ENCODE measurements at places on chromosomes 11 and 22. TPM values are rescaled to one million over a fixed set of nuclear protein-coding genes. Genes with fewer than 3 reads are reported as not detected.

- H3K4me1 ChIP-seq = no peaks in the 10 kb centered on the region
- DNase-seq = no peak
- no peak overlapping the region for H3K27ac ChIP-seq
Measured at GRCh38 chr11:70710192-70710591, 311.9 kb downstream of the CTTN start.

DNA sequence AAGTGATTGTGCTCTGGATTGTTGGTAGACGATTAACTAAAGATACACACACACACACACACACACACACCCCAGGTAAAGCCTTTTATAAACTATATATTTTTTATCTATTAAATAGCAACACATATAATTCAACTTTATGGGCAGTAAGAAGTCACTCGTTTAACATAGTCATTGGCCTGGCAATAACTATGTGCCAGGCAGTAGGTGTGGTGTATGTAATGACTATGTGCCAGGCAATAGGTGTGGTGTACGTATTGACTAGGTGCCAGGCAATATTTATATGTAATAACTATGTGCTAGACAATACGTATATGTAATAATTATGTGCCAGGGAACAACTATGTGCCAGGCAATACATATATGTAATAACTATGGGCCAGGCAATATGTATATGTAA, 40.0 kb upstream of the TENM4 start:
- no peak overlapping the region for H3K4me3 ChIP-seq
- no peaks in the 10 kb centered on the region for H3K27me3 ChIP-seq
- no peak for DNase-seq
- no peaks in the 10 kb centered on the region for H3K36me3 ChIP-seq
- H3K4me1 ChIP-seq = no peaks in the 10 kb centered on the region

The HBB gene
- total RNA-seq = 0.61 TPM

The PGGHG gene
- 304 TPM for total RNA-seq

DNA sequence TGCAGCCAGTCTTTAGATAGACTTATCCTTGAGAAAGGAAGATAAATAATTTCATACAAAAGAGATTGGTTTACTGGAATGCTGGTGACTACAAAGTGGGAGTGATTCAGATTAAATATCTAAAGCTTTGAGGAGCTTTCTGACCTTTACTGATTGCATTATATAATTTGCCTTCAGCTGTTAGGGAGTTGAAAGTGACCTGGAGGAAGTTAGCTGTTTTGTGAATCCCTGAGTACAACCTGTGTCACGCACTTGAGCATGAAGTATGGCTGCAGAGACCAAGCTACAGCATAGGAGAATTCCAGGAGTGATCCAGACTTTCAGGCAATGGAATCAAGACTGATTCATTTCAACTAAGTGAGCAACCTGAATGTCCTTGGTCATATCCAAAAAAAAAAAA, 1848.3 kb upstream of the RAG2 start:
- H3K27me3 ChIP-seq = no peaks in the 10 kb centered on the region
- no peaks in the 10 kb centered on the region for H3K4me1 ChIP-seq
- H3K27ac ChIP-seq = no peak overlapping the region

- no peaks in the 10 kb centered on the region for H3K4me1 ChIP-seq
- H3K27ac ChIP-seq = no peak overlapping the region
- H3K27me3 ChIP-seq = no peaks in the 10 kb centered on the region
- H3K4me3 ChIP-seq = no peak overlapping the region
- no peak for DNase-seq
Measured at GRCh38 chr11:2689651-2690575, 9.9 kb downstream of the KCNQ1OT1 start.

The VWCE gene
- 0.44 TPM for total RNA-seq

GRCh38 chr11:72037554-72038311, 39.0 kb downstream of the IL18BP start:
- H3K4me3 ChIP-seq = no peak overlapping the region
- DNase-seq = no peak
- peaks cover 67% of the 10 kb centered on the region for H3K4me1 ChIP-seq
- H3K36me3 ChIP-seq = peaks cover 18% of the 10 kb centered on the region

GRCh38 chr22:43001271-43002201, 13.4 kb downstream of the PACSIN2 start:
- H3K27me3 ChIP-seq = no peaks in the 10 kb centered on the region
- H3K27ac ChIP-seq = no peak overlapping the region
- H3K4me1 ChIP-seq = peaks cover 67% of the 10 kb centered on the region
- no peaks in the 10 kb centered on the region for H3K36me3 ChIP-seq
- H3K4me3 ChIP-seq = no peak overlapping the region
- DNase-seq = no peak

DNA sequence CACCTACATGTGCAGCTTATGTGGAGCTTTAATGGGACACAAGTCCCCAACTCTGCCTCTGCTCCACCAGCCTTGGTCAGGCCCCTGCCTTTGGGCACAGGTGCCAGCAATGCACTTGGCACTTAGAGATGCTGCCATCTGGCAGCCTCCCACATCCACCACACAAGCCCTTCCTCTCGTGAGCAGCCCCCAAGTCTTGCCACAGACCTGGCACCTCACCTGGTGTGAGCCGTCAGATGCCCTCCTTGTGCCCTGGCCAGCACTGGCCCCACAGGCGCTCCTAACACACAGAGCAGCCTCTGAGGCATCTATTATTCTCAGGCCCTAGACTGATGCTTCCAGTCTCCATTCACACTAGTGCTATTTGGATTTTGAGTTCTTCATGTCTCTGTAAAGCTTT, 24.5 kb upstream of the SERPIND1 start:
- no peak overlapping the region for H3K27ac ChIP-seq
- H3K4me1 ChIP-seq = no peaks in the 10 kb centered on the region
- no peaks in the 10 kb centered on the region for H3K27me3 ChIP-seq
- peaks cover 64% of the 10 kb centered on the region for H3K36me3 ChIP-seq

GRCh38 chr11:69018924-69019323, 5.9 kb upstream of the MRGPRF start:
- DNase-seq = no peak
- H3K4me3 ChIP-seq = no peak overlapping the region
- H3K4me1 ChIP-seq = no peaks in the 10 kb centered on the region

GRCh38 chr11:72524711-72525110, 90.4 kb upstream of the CLPB start:
- DNase-seq = no peak
- no peaks in the 10 kb centered on the region for H3K27me3 ChIP-seq
- no peaks in the 10 kb centered on the region for H3K36me3 ChIP-seq
- peaks cover 20% of the 10 kb centered on the region for H3K4me1 ChIP-seq
- no peak overlapping the region for H3K4me3 ChIP-seq
- H3K27ac ChIP-seq = no peak overlapping the region

DNA sequence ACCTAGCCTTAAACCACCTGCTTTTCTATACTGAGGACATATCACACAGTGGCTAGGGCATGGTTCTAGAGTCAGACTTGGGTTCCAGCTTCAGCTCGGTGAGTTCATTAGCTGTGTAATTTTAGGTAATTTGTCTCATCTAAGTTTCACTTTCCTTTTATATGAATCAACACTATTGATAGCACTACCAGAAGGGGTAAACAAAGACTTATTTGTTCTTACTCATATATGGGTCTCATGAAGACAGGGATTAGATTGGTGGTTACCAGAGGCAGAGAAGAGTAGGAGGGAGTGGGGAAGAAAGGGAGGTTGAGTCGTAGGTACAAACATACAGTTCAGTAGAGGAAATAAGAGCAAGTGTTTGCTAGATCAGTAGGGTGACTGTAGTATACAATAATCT, 924.7 kb downstream of the OPCML start:
- DNase-seq = no peak
- no peak overlapping the region for H3K4me3 ChIP-seq
- no peaks in the 10 kb centered on the region for H3K4me1 ChIP-seq

The APOA5 gene
- not detected for total RNA-seq

DNA sequence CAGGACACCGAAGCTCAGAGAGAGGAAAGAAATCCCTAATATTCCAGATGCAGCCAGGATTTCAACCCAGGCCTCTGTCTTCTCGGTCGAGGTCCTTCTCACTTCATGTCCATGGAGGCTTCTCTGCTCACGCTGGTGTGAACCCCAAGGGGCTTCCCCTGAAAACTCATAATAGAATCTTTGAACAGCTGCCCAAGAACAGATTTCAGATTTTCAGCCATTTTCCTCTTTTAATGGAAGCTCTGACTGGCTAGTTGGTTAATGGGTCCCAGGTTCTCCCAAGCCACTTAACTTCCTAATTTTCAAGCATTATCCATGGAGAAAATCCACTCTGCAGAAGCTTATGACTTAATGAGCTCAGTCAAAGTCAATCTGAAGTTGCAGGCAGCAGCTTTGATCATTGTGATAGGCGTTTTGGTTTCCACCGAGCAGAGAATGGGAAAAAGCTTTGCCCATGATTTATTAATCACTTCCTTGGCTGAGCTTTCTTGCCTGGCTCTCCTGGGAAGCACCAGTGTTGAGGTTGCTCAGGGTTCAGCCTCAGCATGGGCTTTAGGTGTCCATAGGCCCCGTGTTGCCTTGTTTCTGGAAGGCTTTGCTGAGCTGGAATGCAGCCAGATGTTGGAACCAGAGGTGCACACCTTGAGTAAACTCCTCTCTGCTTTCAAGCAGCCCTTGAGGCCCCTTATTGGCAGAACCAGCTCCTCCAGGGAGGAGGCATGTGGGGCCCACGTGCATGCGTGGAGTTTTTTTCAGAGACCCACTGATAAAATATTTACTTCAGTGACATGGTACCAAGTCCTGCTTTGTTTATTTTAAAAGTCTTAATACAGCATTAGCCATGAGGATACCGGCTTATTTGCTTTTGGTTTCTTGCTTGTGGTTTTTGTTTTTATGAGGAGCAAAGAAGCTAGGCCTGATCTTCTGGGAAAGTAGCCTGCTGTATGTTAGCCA, 25.5 kb downstream of the LDLRAD3 start:
- no peaks in the 10 kb centered on the region for H3K36me3 ChIP-seq
- no peak overlapping the region for H3K4me3 ChIP-seq
- DNase-seq = no peak

DNA sequence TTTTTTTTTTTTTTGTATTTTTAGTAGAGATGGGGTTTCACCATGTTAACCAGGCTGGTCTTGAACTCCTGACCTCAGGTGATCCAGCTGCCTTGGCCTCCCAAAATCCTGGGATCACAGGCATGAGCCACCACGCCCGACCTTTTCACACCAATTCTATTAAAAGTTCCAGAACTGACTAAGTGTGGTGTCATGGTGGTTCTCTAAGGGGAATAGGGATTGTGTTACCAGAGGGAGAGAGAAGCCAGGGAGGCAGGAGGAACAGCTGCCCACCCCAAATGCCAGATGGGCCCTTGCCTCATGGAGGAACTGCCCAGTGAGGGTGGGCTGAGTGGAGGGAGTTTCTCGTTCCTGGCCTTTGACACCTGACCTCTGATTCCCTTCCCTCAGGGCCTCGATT, 5.9 kb downstream of the RPS6KA4 start:
- no peak overlapping the region for H3K27ac ChIP-seq
- H3K4me1 ChIP-seq = peaks cover 8% of the 10 kb centered on the region
- no peaks in the 10 kb centered on the region for H3K27me3 ChIP-seq
- no peak for DNase-seq
- H3K36me3 ChIP-seq = peaks cover 44% of the 10 kb centered on the region

The FAM83F gene
- 0.29 TPM for total RNA-seq

DNA sequence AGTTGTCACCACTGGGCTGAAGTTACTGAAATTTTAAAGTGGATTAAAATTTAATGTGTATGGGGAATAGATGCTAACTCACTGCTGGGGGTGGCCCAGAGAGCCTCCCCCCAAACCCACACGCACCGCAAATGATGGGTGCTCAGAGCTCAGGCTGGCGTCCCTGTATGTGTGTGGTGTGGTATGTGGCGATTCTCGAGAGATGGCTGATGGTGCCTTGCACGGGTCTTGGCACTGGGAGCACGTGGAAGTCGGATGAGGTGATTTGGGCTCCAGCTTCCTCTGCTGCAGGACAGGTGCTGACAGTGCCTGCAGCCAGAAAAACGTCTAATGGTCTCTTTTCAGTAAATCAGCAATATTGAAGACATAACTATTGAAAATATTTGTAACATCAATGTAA, 1473.3 kb downstream of the TBC1D22A start:
- no peaks in the 10 kb centered on the region for H3K36me3 ChIP-seq
- no peak overlapping the region for H3K27ac ChIP-seq
- no peak overlapping the region for H3K4me3 ChIP-seq
- DNase-seq = no peak
- no peaks in the 10 kb centered on the region for H3K27me3 ChIP-seq
- no peaks in the 10 kb centered on the region for H3K4me1 ChIP-seq

The C11orf42 gene
- not detected for total RNA-seq

- no peaks in the 10 kb centered on the region for H3K4me1 ChIP-seq
- no peak for DNase-seq
- H3K27me3 ChIP-seq = no peaks in the 10 kb centered on the region
- H3K36me3 ChIP-seq = no peaks in the 10 kb centered on the region
- H3K27ac ChIP-seq = no peak overlapping the region
Measured at GRCh38 chr11:86735451-86736290, 63.3 kb upstream of the ME3 start.

All from CD4-positive, alpha-beta memory T cell (primary cell).